Psoas muscle (tissue), 8 donors: ENCODE measurements at places on chromosomes 16 and 17. TPM values are rescaled to one million over a fixed set of nuclear protein-coding genes. Genes with fewer than 3 reads are reported as not detected.

GRCh38 chr16:88580371-88580770 is 10.2 kb downstream of the ZC3H18 start:
- H3K4me1 ChIP-seq: no peaks in the 10 kb centered on the region
- no peak overlapping the region for H3K27ac ChIP-seq
- no peak overlapping the region for H3K4me3 ChIP-seq

DNA sequence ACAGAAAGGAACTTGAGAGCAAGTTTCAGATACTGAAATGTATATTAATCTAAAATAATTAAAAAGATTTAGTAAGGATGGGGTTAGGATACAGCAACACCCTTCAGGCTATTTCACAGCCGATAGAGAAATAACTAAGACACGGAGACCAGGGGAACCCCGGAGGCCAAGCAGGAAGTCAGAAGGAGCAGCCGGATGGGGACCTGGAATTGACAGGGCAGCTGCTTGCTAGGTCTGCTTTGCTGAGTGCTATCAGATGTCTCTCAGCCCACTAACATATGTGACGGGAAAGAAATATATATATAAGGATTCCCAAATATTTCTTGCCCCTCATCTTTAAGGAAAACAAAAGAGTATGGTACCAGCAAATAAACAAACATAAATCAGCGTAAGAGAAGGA is 154.1 kb upstream of the CDH5 start:
- H3K27me3 ChIP-seq: no peaks in the 10 kb centered on the region
- no peak overlapping the region for H3K4me3 ChIP-seq
- H3K4me1 ChIP-seq: no peaks in the 10 kb centered on the region

DNA sequence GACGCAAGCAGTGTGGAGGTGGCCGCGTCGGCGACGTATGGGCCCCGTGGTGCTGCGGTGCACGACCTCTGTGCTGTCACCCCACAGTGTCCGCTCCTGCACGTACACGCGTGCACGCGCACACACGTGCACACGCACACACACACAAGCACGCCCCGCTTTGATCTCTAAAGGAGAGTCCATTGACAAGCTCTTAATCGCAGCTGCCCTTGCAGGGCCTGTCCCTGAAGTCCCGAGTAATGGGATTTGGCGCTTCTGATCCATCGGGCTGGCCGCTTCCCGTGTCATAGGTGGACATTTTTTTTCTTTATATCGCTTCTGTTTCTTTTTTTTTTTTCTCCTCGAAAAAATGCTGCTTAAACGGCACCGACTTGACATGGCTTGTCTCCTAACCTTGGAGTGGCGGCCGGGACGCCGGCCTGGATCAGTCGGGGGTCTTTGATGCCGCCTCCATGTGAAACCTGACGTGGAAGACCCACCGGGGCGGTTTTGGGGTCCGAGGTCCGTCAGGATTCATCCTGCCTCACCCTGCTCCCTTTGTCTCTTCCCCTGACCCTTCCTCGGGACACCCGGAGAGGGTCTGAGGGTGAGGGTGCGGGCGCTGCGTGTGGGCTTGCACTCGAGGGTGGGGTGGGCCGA is 8.3 kb upstream of the AXIN1 start:
- no peak overlapping the region for H3K27ac ChIP-seq
- H3K4me3 ChIP-seq: no peak overlapping the region
- no peak for DNase-seq

Gene MYL11
- total RNA-seq: 3,135 TPM

DNA sequence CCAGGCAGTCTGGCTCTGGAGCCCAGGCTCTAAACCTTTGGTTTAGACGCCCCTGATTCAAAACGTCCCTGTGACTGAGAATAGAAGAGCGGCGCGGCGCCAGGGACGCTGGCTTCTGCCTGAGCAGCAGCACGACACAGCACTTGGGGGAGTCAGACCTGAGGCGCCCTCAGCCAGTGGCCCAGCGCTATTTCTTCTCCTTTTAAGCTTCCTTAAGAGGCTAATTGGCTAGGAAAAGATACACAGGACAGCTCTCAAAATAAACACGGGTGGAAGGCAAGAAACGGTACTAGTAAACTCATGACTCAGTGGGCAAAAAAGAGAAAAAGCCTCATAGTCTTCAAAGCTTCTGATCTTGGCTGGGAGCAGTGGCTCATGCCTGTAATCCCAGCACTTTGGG is 34.9 kb downstream of the GTF3C1 start:
- H3K36me3 ChIP-seq: no peaks in the 10 kb centered on the region
- no peaks in the 10 kb centered on the region for H3K27me3 ChIP-seq
- peak overlapping the region; percentile 91 for H3K27ac ChIP-seq
- no peak overlapping the region for H3K4me3 ChIP-seq

GRCh38 chr16:67286441-67287235 is 7.3 kb downstream of the PLEKHG4 start:
- H3K4me3 ChIP-seq: no peak overlapping the region
- no peaks in the 10 kb centered on the region for H3K4me1 ChIP-seq
- DNase-seq: no peak

DNA sequence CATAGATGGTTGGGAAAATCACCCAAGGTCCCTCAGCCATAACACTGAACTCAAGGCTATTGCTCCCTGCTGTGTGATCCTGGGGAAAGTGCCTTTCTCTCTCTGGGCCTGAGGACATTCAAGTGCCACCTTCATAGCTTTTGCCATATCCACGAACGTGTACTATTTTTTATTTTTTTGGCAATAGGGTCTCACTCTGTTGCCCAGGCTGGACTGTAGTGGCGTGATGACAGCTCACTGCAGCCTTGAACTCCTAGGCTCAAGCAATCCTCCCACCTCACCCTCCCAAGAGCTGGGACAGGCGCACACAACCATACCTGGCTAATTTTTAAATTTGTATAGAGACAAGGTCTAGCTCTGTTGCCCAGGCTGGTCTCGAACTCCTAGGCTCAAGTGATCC is 10.6 kb downstream of the PLLP start:
- H3K27ac ChIP-seq: no peak overlapping the region
- DNase-seq: no peak
- H3K27me3 ChIP-seq: no peaks in the 10 kb centered on the region
- no peak overlapping the region for H3K4me3 ChIP-seq
- no peaks in the 10 kb centered on the region for H3K4me1 ChIP-seq

Gene SLC5A10
- not detected for total RNA-seq

- no peaks in the 10 kb centered on the region for H3K4me1 ChIP-seq
- H3K27me3 ChIP-seq: peaks cover 43% of the 10 kb centered on the region
- no peak for DNase-seq
- no peaks in the 10 kb centered on the region for H3K36me3 ChIP-seq
- no peak overlapping the region for H3K4me3 ChIP-seq
Observed at GRCh38 chr17:79706931-79707850, 23.6 kb upstream of the ENPP7 start.

DNA sequence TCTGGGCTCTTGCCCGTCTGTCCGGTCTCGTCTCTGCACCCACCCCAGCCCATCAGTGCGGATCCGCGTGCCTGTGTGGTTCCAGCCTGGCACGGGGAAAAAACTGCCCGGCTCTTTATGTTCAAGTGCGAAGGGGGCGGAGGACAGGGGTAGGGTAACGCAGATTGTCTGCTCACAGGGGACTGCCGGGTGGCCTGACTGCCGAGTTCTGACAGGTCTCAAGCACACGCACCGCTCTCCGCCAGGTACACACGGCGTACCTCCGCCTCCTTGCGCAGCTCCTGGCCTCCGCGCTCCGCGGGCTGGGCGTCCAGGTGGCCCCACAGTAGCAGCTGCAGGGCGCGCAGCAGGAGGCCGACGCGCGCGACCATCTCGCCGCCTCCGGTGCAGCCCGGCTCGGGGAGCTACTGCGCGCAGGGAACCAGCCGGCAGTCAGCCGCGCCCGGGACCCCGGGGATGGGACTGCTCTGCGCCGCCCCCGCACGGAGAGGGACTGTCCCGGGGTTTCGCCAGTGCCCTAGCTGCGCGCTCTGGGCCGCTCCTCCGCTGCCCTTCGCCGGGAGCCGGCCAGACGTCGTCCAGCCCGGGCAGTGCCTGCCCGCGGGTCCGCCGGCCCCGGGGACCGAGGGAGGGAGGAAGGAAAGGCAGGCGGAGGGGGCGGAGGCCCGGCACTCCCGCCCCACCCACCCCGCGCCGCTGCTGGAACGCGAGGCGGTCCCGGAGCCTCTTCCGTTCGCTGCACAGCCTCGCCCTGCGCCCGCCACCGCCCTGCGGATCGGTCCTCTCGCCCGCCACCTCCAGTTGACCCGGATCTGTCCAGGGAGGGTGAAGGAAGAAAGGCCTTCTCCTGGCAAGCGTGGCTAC is at the start of gene MMP28:
Gene MMP28, minus strand, starts transcription at position 635 of the 864 bp plus-strand sequence. Its CDS starts 264 bp downstream, at position 371.
- peak within 1 kb of the TSS; percentile 68 for H3K4me3 ChIP-seq
- peak; percentile 50 for DNase-seq
- H3K4me1 ChIP-seq: peaks cover 7% of the 10 kb centered on the region
- H3K36me3 ChIP-seq: no peaks in the 10 kb centered on the region

DNA sequence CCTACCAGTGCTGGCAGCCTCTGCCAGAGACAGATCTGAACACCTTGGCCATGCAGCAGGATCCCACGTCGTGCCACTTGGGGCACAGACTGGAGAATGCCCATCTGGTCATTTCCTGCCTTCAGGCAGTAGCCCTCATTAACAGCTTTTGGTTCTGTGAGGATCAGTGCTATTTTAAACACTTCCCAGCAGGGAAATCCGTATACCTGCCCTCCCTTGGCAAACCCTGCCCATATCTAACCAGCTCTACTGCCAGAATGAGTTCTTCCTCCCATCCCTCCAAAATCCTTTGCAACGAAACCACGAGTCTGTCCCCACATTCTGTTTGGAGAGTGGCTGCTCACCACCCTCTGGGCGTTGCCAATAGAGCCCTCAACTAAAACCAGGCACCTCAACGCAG is 245.7 kb downstream of the ENGASE start:
- no peak overlapping the region for H3K27ac ChIP-seq
- peaks cover 56% of the 10 kb centered on the region for H3K27me3 ChIP-seq
- H3K4me3 ChIP-seq: no peak overlapping the region
- no peak for DNase-seq
- H3K36me3 ChIP-seq: no peaks in the 10 kb centered on the region
- H3K4me1 ChIP-seq: no peaks in the 10 kb centered on the region

- H3K27me3 ChIP-seq: peaks cover 57% of the 10 kb centered on the region
- no peaks in the 10 kb centered on the region for H3K4me1 ChIP-seq
- DNase-seq: peak; percentile 12
- no peak overlapping the region for H3K4me3 ChIP-seq
- no peaks in the 10 kb centered on the region for H3K36me3 ChIP-seq
- no peak overlapping the region for H3K27ac ChIP-seq
Observed at GRCh38 chr17:46890638-46891037, 32.3 kb upstream of the GOSR2 start.

DNA sequence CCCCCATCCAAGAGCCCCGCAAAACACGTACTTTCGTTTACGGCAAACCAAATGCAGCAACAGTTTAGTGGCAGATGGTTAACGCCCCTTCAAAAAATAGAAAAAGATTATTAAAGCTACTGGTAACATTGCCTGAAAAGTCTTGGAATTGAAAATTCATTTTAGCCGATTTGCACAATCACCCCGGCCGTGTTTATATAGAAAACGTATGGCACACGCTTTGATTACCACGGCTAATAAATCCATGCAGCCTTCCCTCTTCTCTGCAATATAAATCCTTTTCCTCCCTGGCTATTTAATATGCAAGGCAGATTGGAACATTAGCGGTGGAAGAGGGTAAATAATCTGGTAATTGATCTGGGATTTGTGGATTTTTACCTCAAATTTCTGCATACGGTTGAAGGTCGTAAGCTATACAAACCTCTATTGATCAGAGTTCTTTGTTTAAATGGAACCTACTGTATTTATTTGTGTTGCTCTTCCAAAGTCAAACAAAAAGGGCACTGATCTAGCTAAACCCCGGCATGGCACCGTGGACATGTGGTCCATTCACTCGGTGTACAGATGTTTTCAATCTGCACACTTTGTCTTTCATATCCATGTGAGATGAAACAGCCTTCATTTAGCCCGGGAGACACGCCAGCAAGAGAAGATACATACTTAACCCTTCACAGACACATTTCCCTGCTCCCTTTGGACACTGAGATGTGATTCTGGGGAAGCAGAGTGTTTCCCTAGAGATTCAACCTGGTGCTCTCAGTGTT is 238.1 kb upstream of the MAF start:
- no peaks in the 10 kb centered on the region for H3K27me3 ChIP-seq
- DNase-seq: no peak
- H3K4me1 ChIP-seq: no peaks in the 10 kb centered on the region
- no peaks in the 10 kb centered on the region for H3K36me3 ChIP-seq

DNA sequence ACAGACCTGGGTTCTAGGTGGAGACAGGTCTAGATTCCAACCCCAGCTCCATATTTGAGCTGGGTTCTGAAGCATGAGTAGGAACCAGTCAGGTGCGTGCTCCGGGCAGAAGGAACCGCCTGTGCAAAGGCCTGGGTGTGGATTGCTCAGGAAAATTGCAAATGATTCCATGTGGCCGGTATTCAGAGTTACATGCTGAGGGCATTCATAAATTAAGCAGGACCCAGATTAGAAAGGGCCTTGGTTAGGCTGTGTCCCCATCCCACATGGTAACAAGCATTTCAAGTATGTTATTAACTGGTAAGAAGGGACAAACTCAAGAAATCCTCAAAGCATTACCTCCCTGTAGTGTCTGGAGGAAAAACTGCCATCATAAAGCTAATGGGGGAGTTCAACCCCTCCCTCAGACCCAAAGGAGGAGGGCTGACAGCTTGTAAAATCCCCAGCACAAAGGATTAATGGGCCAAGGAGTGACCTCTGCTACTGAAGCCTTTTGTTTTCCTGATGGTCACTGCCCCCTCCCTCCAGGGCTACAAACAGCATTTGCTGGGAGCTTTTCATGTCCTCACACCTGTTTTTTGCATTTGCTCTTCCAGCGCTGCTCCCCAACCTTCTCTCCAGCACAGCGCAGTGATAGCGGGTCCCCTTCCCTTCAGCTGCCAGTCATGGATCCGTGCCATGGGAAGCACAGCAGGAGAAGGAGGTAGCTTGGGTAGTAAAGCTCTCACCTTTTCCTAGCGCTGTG is 218.0 kb downstream of the C16orf95 start:
- no peak for DNase-seq
- no peaks in the 10 kb centered on the region for H3K4me1 ChIP-seq
- no peak overlapping the region for H3K4me3 ChIP-seq
- no peak overlapping the region for H3K27ac ChIP-seq
- H3K36me3 ChIP-seq: no peaks in the 10 kb centered on the region

GRCh38 chr16:5001571-5001970 is 32.2 kb downstream of the NAGPA start:
- H3K27me3 ChIP-seq: no peaks in the 10 kb centered on the region
- H3K4me1 ChIP-seq: no peaks in the 10 kb centered on the region
- DNase-seq: no peak
- H3K36me3 ChIP-seq: no peaks in the 10 kb centered on the region

Gene ATAD5
- total RNA-seq: 0.44 TPM

DNA sequence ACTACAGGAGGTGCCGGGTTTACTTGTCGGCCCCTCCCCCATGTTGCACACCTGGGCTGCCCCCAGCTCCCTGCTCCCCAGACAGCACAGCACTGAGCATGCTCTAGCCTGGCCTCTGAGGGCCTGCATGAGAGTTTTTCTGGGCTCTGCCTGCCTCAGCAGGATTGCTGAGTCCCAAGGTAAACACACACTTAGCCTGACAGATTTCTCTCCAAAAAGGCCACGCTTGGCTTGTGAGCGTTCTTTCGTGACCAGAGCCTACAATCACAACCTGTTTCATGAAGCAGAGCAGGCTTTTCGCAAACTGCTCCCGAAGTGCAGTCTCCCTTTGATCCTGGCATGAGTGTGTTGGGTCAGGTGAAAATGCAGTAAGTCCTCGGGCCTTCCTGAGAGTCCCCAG is 9.8 kb upstream of the CD300E start:
- peaks cover 13% of the 10 kb centered on the region for H3K27me3 ChIP-seq
- no peak for DNase-seq
- no peak overlapping the region for H3K27ac ChIP-seq
- H3K4me1 ChIP-seq: no peaks in the 10 kb centered on the region
- H3K36me3 ChIP-seq: no peaks in the 10 kb centered on the region

GRCh38 chr17:79341222-79341780 is 266.7 kb downstream of the ENGASE start:
- H3K4me1 ChIP-seq: no peaks in the 10 kb centered on the region
- peaks cover 53% of the 10 kb centered on the region for H3K27me3 ChIP-seq
- no peak overlapping the region for H3K27ac ChIP-seq

Gene NAGS
- not detected for total RNA-seq

Gene TMEM238L
- total RNA-seq: not detected

Gene SUZ12
- total RNA-seq: 11.2 TPM
